ENCODE measurements at places on chromosomes 7 and 10. TPM values are rescaled to one million over a fixed set of nuclear protein-coding genes. Genes with fewer than 3 reads are reported as not detected.

VAX1 gene
- total RNA-seq: not detected

CNOT4 gene
- total RNA-seq: 42.2 TPM

TMEM176B gene
- total RNA-seq: not detected

INPP5F gene
- total RNA-seq: 8.5 TPM

PTF1A gene
- total RNA-seq: not detected

HACD1 gene
- total RNA-seq: 0.63 TPM

TYW1B gene
- total RNA-seq: 6.8 TPM

ABCB4 gene
- total RNA-seq: 1.7 TPM

TRPV5 gene
- not detected for total RNA-seq

UTF1 gene
- not detected for total RNA-seq

ADGRA1 gene
- total RNA-seq: not detected

SCIN gene
- 0.41 TPM for total RNA-seq

ALDH18A1 gene
- 24.3 TPM for total RNA-seq

ZNF488 gene
- total RNA-seq: not detected

UBE2D4 gene
- 6.7 TPM for total RNA-seq

PON3 gene
- not detected for total RNA-seq

TAS2R38 gene
- not detected for total RNA-seq

HUS1 gene
- total RNA-seq: 74.2 TPM

LFNG gene
- 151 TPM for total RNA-seq
